ENCODE measurements at places on chromosomes 4 and X.

- DNase-seq, result no peak
Observed at GRCh38 chr4:17635056-17635455, 20.6 kb downstream of the MED28 start.

DNA sequence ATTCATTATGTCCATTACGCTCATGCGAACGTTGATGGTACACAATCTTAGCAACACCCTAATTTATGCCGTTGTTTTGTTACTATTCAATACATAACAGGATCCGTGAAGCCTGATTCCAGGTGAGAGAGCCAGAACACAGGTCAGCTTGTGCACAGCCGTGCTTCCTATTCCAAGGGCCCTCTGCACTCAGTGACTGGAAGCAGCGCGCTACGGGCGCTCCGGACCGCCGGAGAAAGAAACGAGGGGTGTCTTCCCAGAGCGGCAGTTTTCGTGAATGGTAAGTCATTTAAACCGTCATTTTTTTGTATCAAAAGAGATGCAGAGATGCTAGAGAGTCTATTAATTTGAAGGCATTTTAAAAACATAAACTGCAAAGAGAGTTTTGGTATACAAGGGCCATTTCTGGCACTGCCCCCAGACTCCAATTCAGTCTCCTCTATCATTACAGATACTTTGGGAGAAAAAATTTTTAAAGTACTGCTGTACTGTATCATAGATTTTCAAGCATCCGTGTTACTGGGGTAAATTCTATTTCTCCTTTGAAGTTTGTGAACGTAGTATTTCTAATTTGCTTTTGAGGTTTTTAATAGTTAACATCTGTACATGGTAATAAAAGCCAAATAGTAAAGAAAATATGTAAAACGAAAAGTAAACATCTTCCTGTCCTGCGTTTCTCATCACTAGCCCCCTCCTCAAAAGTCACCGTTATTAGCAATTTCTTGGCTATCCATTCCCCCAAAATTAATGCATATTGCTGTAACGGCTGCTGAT, 6.6 kb downstream of the SLC25A5 start:
- no peak for DNase-seq

DNA sequence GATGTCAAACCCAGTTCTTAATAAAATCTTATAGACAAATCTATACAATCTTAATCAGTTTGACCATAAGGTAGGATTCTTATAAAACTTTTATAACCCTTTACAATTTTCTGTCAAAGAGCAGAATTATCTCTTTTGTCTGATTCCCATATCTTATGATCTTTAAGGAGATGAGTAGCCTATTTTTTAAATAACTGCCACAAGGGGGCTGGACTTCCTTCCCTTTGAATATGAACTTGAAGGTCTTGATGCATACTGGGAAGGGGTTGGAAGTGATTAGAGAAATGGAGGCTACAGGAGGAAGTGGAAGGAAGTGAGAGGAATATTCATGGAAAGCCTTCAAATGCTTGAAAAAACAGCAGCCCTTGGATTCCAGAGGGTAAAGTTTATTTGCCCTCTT, 111.1 kb downstream of the APOOL start:
- no peak for DNase-seq

DNA sequence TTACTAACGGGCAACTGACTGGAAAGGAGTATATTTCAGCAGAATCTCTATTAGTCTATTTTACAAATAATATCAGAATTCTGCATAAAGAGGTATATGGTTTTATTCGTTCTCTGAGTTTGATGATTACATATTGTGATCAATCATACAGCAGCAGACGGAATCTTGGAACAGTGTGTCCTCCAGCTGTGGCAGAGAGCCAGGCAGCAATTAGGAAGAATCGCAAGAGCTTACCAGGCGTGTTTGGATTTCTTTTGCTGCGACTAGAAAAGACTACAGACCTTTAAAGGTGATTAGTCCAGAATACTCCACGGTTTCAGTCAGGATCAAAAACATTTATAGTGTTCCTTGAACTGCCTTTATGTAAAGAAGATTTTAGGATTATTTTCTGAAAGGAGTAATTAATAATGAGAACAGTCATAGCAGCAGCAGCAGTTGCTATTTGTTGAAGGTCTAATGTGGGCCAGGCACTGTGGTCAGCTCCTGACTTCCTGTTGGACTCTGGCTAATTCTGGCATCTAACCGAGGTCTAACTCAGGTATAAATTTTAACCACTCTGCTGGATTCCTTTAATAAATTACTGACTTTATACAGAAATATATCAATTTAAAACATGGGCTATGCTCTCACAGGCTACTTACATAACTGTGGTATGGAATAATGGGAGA, 225.3 kb upstream of the CXorf66 start:
- peak; percentile 58 for DNase-seq

DNA sequence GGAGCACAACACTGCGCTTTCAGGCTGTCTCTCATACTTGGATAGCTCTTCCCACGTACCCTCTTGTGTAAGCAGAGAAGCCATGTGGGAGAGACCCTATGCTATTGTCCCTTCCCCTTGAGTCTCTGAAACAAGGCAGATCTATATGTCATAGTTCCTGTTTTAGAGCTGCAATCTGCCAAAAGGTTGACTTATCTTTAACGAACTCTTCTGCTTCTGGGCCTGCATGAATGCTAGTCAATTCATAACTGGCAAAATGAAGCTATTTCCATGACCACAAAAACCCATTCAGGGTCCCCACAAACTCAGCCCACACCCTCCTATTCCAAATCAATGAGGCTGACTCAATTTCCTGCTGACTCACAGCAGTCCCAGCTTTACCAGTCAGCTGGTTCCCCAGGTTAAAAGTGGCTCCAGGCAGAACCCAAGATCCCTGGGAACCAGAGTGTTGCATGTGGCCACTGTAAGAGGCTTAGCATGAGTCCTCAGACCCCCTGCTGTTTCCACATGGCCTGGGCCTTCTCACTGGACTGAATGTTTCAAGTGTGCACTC, 25.3 kb upstream of the SOD3 start:
- DNase-seq, result peak; percentile 98

DNA sequence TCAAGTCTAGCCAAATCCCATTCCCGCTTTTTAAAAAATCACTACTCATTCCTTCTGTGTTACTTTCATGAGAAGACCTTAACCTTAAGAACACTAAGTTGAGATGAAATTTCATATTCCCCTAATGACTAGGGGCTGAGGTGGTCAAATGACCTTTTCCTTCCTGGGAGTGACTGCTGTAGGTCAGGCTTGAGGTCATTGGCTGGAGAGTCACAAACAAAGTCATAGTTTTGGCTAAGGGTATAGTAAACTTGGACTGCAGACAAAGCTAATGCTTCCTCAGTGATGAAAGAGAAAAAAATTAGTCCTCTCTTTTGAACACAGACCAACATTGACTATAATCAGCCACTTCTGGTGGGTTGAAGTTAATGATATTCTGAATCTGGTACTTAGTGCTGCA, 16.0 kb upstream of the FGF2 start:
- peak; percentile 61 for DNase-seq

GRCh38 chr4:121307445-121308327, 73.1 kb downstream of the QRFPR start:
- DNase-seq, result peak; percentile 49

- no peak for DNase-seq
Observed at GRCh38 chrX:14303891-14304290, 225.4 kb upstream of the GLRA2 start.

GRCh38 chrX:119759248-119759766, 919 bp downstream of the SOWAHD start:
- DNase-seq, result no peak

GRCh38 chr4:150108691-150109090, 30.4 kb downstream of the DCLK2 start:
- no peak for DNase-seq

Data from fibroblast of lung (primary cell).